ENCODE measurements at places on chromosomes 12 and 14.

GRCh38 chr14:64636208-64636979 is 67.8 kb upstream of the PLEKHG3 start:
- DNase-seq = peak; percentile 87

- DNase-seq = no peak
These were observed 36.4 kb downstream of the BBS10 start for GRCh38 chr12:76311796-76312195.

- no peak for DNase-seq
These were observed 15.6 kb downstream of the DGKA start for GRCh38 chr12:55946553-55946952.

GRCh38 chr12:78388461-78388860 is 476.1 kb upstream of the SYT1 start:
- no peak for DNase-seq

DNA sequence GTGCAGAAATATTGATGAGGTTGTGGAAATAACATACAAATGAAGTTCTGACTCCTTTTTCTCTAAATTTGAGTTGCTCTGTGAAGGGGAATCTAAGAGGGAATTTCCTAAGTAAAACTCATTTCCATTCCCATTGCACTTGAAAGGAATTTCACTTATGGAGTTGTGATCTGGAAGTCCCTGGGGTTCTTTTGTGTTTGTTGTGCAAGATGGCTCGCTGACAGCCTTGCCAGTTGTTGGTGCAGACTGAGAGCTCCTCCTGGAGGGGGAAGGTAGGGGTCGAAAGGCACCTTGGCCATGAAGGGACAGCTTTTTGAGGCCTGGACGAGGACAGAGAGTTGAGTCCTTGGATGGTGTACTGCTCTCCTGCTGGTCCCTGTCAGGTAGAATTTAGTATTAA is 72.0 kb downstream of the C12orf56 start:
- DNase-seq = peak; percentile 68

- DNase-seq = no peak
These were observed 481 bp downstream of the REC8 start for GRCh38 chr14:24172261-24172860.

- DNase-seq = no peak
These were observed 53.0 kb upstream of the KRR1 start for GRCh38 chr12:75564398-75564797.

DNA sequence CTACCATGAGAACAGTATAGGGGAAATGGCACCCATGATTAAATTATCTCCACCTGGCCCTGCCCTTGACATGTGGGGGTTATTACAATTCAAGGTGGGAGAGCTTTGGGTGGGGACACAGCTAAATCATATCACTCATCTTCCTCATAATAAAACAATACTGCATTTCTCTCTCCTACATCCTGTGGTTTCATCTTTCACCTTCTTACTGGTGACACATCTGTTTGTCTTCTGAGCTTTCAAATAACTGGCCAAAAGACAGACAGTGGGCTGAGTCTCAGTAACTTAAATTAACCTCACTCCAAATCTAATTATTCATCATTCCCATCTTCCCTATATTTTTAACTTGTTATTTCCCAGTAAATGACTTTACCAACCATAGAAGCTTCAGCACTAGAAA is 729.7 kb upstream of the USP15 start:
- DNase-seq = no peak

DNA sequence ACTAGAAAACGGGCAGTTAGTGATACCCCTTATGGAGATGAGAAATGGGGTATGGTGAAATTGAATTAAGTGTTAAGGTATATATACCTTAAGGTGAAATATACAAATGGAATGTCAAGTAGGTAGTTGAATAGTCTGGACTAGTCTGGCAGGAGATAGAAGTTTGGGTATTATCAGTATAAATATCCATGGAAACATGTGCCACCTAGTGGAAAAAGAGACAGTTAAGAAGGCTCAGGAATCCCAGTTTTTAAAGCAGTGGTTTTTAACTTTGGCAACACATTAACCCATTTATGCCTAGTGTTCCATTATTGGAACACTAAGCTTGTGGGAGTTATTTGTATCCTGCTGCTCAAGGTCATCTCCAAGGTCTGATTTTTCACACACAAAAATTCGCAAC is 38.6 kb upstream of the TPH2 start:
- no peak for DNase-seq

- DNase-seq = no peak
These were observed 108.7 kb upstream of the OTX2 start for GRCh38 chr14:56918849-56919574.

DNA sequence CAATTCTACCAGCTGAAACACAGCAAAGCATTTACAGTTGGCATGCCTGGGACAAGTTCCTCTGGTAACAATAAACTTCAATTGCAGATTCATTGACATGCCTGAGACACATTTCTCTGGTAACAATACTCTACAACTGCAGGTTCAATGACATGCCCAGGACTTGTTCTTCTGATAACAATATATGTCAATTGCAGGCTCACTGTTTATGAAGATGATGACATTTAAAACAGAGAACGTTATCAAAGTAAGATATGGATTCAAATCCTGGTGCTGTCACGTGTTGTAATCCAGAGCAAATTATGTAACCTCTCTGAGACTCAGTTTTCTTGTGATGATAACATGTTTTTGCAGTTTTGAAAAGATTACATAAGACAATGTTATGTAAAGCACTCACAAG is 20.5 kb downstream of the KITLG start:
- DNase-seq = no peak

GRCh38 chr14:50001999-50002925 is 109.4 kb downstream of the ARF6 start:
- DNase-seq = no peak

DNA sequence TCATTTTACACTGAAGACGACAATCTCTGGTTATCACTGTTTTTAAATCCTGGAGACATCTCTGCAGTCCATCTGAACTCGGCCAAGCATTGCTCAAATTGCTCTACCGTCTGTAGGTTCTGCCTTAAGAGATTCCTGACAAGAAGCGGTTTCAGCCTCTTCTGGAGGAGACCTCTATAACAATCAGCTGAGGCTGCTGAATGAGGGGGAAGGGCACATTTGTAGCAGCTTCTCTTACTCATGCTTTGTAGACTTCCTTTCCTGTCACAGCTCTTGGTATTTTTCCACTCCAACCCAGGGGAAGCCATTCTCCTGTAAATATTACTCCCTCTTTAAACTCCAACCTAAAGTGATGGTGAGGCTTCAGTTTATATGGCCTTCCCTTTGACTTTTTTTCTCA is 3.0 kb downstream of the ARG2 start:
- peak; percentile 19 for DNase-seq

DNA sequence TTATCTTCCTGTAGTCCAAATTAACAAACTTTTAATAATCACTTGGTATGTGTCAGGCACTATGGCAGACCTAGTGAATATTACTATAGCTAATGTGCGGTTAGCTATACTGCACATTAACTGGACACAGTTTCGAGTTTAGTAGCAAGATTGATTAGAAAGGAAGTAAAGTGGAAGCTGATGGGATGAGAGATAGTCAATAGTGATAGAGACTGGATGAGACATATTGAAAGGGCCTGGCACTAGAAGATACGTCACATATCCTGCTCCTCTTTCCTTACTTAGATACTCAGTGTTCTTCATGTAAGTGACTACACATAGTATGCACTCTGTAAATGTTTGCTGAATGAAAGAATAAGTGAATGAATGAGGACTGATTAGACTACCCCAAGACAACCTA is 5.5 kb downstream of the TBK1 start:
- DNase-seq = no peak

GRCh38 chr12:130970165-130970907 is 16.6 kb downstream of the ADGRD1 start:
- DNase-seq = no peak

DNA sequence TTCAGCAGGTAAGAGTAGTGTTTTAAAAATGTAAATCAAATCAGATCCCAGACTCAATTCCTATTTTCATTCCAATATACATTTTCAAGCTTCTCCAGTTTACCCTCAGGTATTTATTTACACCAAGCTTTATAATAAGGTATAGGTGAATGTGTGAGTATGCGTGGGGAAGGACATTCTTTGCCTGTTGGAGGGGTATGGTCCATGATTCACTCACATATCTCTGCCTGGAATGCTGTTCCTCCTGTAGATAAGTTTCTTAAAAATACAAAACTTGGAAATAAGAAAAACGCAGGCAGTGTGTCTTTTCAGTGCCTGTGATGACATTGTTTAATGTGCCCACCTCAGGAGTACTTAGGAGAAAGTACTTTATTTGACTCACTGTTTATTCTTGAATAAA is 118.6 kb downstream of the CCDC91 start:
- no peak for DNase-seq

DNA sequence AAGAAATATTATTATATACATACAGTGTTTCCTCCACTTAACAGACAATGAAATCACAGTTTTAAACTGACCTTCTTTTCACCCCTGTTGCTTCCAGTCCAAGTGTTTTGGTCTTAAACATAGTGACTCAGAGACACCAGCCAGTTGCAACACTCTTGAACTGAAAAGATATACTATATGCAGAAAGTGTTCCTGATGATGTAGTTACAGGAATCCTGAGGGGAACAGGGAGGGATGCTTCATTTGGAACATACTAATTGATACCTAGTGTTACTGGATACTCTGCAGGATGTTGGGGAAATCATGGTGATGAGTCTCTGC is 420.8 kb downstream of the CCDC91 start:
- DNase-seq = peak; percentile 25

- DNase-seq = no peak
These were observed 113.5 kb downstream of the GCH1 start for GRCh38 chr14:54789166-54789565.

DNA sequence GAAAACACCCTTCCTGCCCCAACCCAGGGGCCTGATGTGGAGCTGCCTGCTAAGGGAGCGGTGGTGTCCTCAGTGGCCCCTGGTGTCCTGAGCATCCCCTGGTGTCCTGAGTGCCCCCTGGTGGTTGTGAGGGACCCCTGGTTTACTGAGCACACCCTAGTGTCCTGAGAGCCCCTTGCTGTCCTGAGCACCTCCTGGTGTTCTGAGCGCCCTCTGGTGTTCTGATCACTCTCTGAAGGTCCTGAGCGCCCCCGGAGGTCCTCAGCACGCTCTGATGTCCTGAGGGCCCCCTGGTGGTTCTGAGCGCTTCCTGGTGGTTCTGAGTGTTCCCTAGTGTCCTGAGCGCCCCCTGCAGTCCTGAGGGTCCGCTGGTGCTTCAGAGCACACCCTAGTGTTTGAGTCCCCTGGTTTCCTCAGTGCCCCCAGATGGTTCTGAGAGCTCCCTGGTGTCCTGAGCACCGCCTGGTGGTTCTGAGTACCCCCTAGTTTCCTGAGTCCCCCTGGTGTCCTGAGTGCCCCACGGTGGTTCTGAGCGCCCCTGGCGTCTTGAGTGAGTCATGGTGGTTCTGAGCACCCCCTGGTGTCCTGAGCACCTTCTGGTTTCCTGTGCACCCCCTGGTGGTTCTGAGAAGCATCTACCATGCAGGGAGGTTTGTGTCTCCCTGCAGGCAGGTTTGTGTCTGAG is 1004.2 kb downstream of the TMEM121 start:
- DNase-seq = no peak

DNA sequence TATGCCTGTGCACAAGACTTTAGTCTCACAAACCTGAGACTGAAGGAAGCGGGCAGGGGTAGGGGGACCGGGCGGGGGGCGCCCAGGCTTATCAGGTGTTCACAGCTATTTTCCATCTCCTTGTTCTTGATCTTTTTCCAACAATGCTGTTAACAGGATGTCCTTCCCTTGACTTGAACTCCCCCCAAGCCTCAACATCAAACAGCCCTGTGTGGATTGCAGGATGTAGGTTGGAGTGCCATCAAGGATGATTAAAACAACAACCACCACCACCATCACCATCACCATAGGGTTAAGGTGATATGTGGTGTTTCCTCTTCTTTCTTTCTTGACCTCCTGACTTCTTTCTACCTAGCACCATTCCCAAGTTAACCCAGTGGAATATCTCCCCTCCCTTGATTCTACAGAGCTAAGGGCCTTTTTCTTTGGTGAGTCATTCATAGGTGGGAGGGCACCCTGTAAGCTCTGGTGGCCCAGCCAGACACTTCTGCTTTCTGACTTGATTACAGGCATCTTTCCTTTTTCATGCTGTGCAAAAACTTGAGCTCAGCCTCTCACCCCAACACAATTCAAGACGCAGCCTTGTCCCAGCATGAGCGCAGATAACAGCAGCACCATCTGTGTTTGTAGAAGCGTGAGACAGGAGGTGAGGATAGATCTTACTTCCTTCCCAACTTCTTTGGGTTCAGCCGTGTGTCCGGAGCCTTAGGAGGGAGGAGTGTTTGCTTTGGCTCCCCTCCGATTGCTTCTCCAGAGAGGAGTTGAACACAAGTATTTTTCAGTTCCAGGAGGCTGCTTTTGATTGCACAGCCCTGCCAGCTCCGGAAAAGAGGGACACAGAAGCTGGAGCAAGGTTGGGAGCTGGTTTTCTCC is 26.8 kb downstream of the FLVCR2 start:
- DNase-seq = no peak

- no peak for DNase-seq
These were observed 111.4 kb downstream of the DICER1 start for GRCh38 chr14:95045836-95046430.

DNA sequence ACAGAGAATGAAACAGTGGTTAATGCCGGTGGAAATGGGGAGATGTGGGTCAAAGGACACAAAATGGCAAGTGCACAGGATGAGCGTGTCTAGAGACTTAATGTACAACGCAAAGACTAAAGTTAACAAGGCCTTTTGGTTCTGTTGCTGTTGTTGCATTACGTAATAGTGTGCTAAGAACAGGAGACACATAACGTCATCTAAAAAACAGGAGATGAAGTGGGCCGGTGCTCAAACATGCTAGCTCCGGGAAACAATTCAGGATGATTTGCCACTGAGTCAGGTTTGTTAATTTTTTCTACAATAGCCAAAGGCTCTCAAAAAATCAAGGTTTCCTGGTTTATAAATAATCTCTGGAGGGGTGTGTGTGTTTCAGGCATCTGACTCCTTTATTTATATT is 55.5 kb downstream of the ETV6 start:
- no peak for DNase-seq

- DNase-seq = no peak
These were observed 35.0 kb downstream of the PPP2R5C start for GRCh38 chr14:101796479-101796878.

- no peak for DNase-seq
These were observed 10.4 kb upstream of the RMST start for GRCh38 chr12:97452230-97452629.

GRCh38 chr14:100062590-100062989 is 2.6 kb upstream of the EVL start:
- no peak for DNase-seq

DNA sequence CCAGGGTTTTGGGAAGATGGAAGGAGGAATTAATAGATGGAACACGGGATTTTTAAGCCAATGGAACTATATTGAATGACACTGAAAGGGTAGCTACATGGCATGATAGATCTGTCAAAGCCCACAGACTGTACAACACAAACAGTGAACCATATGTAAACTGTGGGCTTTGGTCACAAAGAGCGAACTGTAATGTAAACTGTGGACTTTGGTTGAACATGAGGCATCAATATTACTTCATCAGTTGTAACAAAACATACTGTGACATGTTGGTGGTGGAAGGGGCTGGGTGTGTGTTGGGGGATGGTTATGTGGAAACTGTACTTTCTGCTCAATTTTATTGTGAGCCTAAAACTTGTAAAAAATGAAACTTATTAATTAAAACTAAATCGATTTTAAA is 210.6 kb upstream of the HMGA2 start:
- DNase-seq = no peak
